ENCODE measurements at places on chromosomes 6 and 20.

DNA sequence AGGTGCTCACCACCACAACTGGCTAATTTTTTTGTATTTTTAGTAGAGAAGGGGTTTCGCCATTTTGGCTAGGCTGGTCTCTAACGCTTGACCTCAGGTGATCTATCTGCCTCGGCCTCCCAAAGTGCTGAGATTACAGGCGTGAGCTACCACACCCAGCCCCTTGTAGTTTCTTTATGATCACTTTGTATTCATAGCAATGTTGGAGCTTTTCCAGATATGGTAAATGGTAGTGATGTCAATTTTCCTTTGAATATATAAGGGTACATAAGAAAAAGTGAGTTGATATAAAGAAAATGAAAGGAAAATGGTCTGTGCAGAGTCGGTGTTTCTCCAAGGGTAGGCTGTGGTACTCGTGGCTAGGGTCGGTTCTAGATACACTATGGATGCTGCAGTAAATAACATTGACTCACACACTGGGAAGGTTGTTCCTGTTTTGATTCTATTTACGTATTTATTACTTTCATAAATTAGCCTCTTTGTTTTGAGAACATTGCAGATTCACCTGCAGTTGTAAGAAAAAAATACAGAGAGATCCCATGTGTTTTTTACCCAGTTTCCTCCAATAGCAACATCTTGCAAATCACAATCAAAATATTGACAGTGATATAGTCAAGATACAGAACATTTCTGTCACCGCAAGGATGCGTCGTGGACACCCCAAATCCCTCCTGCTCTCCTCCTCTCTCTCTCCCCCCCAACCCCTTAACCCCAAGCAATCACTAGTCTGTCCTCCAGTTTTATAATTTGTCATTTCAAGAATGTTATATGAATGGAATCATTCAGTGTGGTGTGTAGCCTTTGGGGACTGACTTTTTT is 2.5 kb downstream of the ZNF831 start:
- DNase-seq = no peak

GRCh38 chr6:163940705-163941623 is 526.4 kb downstream of the QKI start:
- DNase-seq = no peak

GRCh38 chr6:37134396-37135191 is 35.4 kb upstream of the PIM1 start:
- DNase-seq = no peak

DNA sequence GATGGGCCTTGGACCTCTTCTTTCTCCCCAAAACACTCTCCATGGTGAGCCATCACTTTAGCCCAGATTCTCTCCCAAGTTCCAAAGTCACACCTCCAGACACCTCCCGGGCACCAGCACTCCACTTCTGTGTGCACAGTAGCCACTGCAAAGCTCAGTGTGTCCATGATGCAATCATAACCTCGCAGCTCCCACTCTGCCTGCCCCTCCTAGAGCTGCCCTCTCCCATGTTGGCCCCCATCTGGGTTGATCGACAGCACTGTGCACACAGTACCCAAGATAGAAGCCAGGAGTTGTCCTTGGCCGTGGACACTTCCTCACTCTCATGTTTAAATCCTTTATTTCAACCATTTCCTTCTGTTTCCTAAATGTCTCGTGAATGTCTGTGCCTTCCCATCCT is 293.3 kb downstream of the PACRG start:
- DNase-seq = no peak

GRCh38 chr6:6452002-6452401 is 131.5 kb upstream of the F13A1 start:
- DNase-seq = no peak

DNA sequence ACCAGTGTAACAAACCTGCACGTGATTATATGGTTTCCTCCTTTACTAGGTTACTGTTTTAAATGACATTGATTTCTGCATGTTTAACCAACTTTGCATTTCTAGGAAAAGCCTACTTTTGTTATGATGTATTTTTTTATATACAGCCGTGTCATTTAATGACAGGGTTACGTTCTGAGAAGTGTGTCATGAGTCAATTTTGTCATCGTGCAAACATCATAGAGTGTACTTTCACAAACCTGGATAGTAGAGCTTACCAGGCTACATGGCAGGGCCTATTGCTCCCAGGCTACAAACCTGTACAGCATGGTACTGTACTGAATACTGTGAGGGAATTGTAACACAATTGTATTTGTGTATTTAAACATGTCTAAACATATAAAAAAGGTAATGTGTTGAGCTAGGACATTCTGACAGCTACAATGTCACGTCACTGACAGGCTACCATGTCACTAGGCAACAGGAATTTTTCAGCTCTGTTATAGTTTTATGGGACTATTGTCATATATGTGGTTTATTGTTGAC is 205.3 kb downstream of the PRL start:
- DNase-seq = no peak

DNA sequence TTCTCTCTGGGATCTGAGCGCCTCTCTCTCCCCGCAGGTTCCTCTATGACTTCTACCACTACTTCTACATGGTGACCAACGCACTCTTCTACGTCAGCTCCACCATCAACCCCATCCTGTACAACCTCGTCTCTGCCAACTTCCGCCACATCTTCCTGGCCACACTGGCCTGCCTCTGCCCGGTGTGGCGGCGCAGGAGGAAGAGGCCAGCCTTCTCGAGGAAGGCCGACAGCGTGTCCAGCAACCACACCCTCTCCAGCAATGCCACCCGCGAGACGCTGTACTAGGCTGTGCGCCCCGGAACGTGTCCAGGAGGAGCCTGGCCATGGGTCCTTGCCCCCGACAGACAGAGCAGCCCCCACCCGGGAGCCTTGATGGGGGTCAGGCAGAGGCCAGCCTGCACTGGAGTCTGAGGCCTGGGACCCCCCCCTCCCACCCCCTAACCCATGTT is 36.3 kb upstream of the MRGBP start:
- DNase-seq = no peak

- DNase-seq = no peak
Measured at GRCh38 chr6:25217302-25217701, 61.9 kb upstream of the CARMIL1 start.

DNA sequence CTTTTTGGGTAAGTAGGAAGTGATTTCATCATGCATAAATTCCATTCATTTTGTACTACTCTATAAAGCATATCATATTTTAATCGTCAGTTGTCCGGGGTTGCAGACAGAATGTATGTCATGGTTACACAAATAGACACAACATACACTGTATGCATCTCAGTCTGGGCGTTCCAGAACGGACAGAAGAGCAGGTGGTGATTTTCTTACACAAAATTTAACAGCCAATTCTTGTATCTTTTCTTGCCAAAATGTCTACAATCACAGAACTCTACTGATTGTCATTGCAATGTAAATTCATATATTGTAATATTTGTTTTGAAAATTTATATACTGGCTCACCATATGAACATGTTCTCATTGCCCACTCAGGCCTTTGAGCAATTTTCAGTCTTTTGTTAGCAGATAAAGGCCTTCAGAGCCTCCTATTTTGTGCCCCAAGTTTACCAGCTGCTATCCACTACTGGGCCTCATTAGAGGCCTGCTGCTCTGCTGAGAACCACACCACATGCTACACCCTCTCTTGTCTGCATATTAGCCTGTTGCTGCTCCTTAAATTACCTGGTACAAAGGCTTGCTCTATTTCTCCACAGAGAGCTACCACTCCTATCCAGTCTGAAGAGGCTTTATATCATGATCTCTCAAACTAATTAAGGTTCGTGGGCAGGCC is 61.5 kb downstream of the PRDM13 start:
- DNase-seq = no peak

DNA sequence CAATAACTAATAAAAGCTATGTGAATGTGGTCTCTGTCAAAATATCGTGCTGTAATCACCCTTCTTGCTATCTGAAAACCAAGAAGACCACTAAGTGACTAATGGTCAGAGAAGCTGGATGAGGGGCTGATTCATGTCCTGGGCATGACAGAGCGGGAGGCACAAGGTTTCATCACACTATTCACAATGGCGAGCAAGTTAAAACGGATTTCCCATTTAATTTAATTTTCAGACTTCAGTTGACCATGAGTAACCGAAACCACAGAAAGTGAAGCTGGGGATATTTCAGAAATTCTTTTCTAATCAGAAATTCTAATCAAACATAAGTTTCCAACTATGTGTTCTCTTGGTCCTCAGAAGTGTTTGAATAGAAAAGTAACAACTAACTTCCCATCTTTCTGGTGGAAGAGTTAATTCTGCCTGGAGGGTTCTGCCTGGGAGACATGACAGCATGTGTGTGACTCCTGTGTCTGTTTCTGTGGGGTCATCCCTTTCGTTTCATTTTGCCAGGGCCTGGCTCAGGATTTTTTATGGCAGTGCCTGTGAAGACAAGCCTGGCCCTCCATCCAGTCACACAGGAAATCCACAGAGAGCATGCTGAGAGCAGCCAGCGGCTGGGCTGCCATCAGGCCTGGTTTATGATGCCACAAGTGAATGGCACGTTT is 98.9 kb downstream of the FAM120B start:
- no peak for DNase-seq

GRCh38 chr6:4074478-4075235 is 4.3 kb downstream of the FAM217A start:
- DNase-seq = no peak

GRCh38 chr6:165728216-165728615 is 65.2 kb upstream of the PDE10A start:
- peak; percentile 59 for DNase-seq

DNA sequence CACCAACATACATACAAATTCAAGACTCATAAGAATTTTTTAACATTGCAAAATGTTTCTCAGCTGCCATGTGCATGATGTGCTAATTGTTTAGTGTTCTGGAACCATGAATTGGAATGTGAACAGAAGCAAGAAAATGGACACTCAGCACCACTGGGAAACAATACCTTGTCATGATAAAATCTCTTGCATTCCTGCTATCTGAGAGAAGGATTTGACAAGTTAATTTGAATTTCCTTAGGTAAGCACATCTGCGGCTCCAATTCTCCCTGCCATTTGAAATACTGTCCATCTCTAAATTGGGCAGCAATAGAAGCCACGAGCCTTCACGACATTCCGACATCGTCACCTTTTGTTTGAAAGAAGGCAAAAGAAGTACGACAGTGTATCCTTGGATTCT is 1104.6 kb upstream of the MAP3K7 start:
- no peak for DNase-seq

GRCh38 chr20:47361057-47361915 is 4.8 kb upstream of the ZMYND8 start:
- DNase-seq = no peak

DNA sequence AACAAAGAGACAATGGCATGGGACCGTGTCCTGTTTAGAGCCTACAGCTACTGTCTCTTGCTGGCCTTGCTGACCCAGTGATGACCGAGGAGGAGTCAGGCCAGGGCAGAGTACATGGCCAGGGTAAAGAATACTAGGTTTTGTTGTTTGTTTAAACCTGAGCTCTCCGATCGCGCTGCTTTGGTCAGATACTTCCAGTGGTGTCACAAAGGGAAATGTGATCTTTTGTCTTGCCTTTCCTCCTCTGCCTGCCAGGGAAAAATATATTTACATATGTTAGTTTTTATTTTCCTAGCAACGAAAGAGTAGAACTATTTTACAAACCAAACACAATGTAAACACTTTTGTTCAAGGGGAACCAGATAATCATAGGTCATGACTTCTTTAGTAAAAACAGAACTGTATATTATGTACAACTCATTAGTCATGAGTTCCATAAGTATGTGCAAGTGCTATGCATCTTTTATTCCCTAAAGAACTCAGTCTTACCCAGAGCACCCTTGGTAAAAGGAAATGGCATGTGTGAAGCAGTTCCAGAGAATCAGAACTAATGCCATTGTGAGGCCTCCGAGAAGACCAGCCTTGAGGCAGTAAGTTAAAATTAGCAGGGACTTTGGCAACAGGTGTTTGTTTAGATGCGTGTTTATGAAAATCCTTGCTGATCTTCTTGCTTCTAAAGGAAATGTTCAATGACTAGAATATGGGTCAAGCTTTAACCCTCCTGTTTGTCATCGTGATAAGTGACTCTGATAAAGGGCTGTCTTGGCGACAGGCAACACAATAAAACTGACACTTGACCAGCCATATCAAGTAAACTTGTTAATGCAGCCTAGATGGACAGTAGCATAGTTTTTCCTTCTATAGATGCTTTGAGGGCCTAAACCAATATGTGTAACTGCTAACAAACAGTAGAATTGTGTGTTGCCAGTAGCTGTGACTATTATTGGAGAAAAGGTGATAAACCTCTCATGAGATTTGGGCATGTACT is 204.6 kb downstream of the NKAIN2 start:
- DNase-seq = no peak

DNA sequence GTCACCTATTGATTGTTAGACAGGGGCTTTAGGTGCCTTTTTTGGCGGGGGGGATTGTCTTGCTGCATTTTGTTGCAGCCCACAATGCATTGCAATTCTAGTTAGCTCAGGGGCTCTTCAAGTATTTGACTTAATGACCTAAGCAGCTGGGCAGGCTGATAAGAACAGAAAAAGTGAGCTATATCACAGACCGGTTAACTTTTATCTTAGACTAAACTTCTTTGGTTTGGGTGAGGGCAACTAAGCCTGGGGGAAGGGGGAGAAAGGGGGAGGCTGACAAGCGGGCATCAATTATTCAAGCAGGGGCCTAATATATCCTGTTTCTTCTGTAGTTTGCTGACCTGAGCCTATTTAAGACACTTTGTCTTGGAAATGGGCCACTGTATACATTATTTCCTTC is 66.0 kb upstream of the GPR6 start:
- no peak for DNase-seq

- DNase-seq = no peak
Measured at GRCh38 chr6:46734867-46735719, at the start of gene PLA2G7. PLA2G7 (minus strand) TSS chr6:46735375; CDS start chr6:46722891, 12,484 bp downstream.

GRCh38 chr6:127784468-127784867 is 116.4 kb downstream of the THEMIS start:
- DNase-seq = no peak

- no peak for DNase-seq
Measured at GRCh38 chr6:147331401-147331800, 127.2 kb downstream of the STXBP5 start.

DNA sequence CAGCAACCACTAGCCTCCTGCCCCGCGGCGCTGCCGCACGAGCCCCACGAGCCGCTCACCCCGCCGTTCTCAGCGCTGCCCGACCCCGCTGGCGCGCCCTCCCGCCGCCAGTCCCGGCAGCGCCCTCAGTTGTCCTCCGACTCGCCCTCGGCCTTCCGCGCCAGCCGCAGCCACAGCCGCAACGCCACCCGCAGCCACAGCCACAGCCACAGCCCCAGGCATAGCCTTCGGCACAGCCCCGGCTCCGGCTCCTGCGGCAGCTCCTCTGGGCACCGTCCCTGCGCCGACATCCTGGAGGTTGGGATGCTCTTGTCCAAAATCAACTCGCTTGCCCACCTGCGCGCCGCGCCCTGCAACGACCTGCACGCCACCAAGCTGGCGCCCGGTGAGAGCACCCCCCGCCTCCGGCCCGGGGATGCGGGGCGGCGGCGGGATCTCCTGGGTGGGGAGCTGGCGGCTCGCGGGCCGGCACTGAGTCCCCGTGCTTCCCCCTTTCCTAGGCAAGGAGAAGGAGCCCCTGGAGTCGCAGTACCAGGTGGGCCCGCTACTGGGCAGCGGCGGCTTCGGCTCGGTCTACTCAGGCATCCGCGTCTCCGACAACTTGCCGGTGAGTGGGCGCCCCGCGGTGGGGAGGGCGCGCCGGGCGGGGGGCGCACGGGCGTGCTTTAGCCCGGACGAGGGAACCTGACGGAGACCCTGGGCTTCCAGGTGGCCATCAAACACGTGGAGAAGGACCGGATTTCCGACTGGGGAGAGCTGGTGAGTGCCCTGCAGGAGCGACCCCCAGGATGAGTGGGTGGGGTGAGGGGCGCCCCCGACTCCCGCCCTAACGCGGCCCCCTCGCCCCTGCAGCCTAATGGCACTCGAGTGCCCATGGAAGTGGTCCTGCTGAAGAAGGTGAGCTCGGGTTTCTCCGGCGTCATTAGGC is 585 bp downstream of the PIM1 start:
- DNase-seq = peak; percentile 59

Measured in SHP77 (cell line).